ENCODE measurements at places on chromosomes 2 and 18.

GRCh38 chr2:31812051-31812798 is 198.6 kb downstream of the MEMO1 start:
- no peak for DNase-seq

GRCh38 chr18:22683196-22683676 is 249.9 kb upstream of the RBBP8 start:
- no peak for DNase-seq

DNA sequence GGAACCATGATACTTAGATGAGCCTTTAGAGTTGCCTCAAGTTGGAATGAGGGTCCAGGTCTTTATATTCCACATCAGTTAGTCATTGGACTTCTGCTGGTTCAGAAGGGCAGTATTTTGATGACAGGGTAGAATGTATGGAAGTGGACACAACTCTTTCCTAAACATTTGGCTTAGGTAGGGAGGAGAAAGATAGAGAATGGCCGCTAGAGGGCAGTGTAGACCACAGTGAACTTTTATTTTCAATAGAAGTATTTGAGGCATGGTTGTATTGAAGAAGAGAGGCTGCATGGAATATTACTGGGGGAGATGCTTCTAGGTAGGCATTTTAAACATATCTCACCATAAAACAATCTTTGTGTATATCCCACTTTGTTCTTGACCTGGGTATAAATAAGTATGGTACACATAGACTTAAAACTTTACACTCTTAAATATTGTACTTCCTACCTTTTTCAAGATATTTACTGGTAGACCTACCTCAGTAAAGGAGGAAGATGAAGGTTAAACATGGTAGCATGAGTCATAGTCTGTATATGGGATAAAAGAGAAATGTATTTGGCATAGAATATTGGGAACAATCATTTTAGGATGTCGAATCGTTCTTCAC is 497.6 kb upstream of the FAM98A start:
- no peak for DNase-seq

DNA sequence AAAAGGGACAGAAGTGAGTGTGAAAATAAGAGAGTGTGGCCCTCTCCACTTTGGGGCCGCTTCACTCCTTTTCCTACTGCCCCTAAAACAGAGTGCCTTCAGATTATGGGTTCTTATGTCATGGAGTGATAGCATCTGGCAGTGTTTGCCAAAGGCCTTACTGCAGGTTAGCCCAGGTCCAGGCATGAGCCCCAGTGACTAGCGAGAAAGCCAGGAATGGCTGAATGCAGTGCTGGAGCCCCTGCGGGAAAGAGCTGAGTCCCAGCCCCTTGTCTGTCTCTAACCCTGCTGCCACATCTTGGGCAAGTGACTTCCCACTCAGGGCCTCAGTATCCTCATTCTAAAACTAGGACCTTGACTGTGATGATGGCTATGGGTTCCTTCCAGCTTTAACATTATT is 6.0 kb downstream of the IGFBP5 start:
- DNase-seq: no peak

- DNase-seq: no peak
Observed at GRCh38 chr2:62547854-62548253, 41.9 kb upstream of the TMEM17 start.

DNA sequence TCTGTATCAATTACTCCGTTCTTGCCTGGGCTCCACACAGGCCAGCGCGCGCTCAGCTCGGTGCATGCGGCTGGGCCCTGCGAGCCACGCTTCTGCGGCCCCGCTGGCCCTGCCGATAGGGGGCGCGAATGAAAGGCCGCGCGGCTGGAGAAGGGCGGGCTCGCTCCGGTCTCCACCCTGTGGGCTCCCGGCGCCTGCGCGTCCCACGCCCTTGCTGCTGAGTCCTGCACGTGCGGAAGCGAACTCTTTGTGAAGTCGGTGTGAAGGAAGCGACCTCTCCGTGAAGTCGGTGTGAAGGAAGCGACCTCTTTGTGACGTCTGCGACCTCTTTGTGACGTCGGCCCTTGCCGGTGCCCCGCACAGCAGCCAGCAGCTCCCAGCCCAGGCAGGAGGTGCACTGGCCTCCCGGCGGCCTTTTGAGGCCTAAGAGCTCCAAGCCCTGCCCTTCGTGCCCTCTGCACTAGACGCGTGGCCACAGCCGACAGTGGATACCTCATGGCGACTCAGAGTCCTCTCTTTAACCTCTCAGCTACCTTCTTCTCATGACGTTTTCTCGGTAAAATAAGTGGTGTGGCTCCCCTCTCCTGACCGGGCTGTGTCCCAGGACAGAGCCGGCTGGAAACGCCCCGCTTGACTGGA is 391.9 kb upstream of the RAB6C start:
- no peak for DNase-seq

- DNase-seq: no peak
Observed at GRCh38 chr18:73214970-73215369, 347.2 kb upstream of the NETO1 start.

Data from activated T-helper 1 cell treated with anti-CD3 and anti-CD28 coated beads, Interleukin-2, amount 50 U/mL, for 16 hours (primary cell).